ENCODE measurements at places on chromosomes 5 and 9.

DNA sequence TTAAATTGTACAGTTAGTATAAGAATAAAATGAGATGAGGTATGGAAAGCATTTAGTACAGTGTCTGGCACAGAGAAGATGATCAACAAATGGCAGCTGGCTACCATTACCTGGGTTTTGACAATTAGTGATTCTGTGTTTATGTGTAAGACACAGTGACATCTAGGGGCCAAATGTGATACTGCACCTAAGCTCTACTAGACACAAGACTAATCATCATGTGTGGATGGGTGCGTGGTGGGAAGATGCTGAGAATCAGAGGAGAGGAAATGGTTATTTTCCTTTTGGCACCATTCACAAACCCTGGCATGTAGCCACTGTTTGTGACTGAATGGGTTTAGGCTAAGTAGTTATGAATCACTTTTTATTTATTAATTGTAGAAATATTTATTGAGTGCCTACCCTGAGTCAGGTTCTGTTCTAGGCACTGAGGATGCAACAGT lies 109.8 kb upstream of the TBC1D2 start:
- no peak for DNase-seq

DNA sequence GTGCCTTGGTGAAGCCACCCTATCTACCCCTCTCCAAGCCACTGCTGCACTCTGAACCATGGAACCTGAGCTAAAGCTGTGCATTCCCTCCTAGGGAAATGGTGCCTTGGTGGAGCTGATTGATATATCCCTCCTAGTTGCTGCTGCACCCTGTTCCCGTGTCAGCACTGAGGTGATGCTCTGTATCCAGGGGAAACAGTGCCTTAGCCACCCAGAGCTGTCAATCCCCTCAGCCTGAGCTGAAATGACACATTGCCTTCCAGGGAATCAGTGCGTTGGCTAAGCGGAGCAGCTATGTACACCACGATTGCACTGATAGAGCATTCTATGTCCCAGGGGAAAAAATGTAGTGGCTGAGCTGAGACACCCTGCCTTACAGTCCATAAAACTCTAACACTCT lies 257.0 kb downstream of the TMEM232 start:
- no peak for DNase-seq

- no peak for DNase-seq
Measured at GRCh38 chr5:93151896-93152295, 429.1 kb downstream of the NR2F1-AS1 start.

DNA sequence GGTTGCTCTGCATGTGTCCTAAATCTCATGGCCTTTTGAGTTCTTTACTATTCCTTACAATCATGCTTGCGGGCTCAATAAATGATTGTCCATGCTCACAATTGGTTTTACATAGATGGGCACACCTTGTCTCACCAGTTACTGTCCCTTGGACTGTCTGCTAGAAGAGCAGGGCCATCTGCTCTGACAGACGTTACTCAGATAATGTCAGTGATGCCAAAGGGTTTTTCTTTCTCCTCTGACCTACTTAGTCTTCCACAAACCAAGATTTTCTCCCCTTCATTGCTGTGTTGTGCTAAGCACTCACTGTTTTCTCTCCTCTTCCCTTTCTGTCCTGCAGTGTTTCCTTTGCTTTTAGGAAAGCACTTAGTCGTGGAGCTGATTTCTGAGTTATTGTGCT lies 562.3 kb downstream of the KIF4B start:
- DNase-seq, result no peak

- no peak for DNase-seq
Measured at GRCh38 chr5:141746395-141746794, 64.4 kb upstream of the ARAP3 start.

- no peak for DNase-seq
Measured at GRCh38 chr5:58810086-58810485, 227.2 kb downstream of the RAB3C start.

GRCh38 chr5:57450991-57451876 lies 31.4 kb downstream of the ACTBL2 start:
- no peak for DNase-seq

- DNase-seq, result no peak
Measured at GRCh38 chr5:168822745-168823281, 243.6 kb upstream of the PANK3 start.

- DNase-seq, result no peak
Measured at GRCh38 chr9:3903906-3904305, 378.1 kb upstream of the RFX3 start.
